Omental fat pad (tissue), 4 donors: ENCODE measurements at places on chromosomes 3 and 15. TPM values are rescaled to one million over a fixed set of nuclear protein-coding genes. Genes with fewer than 3 reads are reported as not detected.

The CCR2 gene
- 1.3 TPM for total RNA-seq

The KBTBD13 gene
- not detected for total RNA-seq

DNA sequence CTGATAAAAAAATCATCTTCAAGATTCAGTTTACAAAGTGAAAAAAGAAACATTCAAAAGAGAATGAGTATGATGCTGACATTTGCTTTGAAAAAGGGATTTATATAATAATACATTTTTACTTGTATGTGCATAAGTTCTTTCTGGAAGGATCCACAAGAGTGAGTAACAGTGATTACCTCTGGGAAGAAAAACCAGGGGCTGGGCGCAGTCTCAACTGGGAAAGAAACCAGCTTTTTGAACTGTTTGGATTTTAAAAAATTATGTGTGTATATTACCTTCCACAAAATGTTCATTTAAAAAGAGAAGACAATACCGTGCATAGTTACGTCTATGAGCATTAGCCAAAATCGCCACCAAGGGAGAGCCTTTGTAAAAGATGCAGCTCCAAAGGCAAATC lies 1.3 kb downstream of the CLEC3B start:
- DNase-seq: no peak

DNA sequence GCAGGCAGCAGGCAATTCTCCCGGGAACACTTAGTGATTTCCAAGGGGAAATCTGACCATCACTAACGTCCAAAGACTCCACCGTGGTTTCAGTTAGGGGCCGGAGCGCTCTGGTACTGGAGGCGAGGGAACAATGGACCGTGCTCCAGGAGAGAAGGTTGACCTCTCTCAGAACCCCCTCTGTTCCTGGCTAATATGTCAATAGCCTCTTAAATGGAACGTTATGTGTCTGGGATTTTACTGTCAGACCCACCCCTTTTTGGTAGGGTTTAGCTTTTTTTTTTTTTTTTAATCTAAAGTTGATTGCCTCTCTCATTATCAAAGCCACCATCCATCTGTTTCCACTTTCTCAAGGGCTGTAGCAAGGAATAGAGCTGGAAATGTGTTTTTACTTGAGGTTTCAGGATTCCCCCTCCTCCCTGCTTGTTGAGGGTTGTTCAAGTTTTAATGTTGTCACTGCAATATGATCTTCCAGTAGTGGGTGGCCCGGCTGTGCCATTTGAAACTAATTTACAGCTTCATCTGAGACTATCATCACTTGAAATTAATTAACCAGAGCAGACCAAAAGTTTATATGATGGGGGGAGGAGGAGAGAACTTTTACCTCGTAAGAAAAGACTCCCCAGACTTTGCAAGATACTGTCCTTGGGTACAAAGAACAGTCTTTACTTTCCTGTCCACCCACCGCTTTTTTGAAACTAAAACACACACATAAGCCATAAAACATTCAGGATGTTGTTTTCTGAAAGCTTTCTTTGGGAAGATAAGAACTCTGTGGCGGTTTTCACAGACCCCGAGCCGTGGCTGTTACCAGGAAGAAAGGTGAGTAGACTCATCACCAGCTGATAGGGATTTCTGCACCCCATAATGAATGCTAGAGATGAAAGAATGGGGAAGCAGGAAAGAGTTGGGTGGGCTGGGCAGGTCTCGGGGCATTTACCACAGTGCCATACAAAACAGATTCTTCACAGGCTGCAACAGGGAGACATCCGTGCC lies 187.8 kb downstream of the UACA start:
- no peak for DNase-seq

DNA sequence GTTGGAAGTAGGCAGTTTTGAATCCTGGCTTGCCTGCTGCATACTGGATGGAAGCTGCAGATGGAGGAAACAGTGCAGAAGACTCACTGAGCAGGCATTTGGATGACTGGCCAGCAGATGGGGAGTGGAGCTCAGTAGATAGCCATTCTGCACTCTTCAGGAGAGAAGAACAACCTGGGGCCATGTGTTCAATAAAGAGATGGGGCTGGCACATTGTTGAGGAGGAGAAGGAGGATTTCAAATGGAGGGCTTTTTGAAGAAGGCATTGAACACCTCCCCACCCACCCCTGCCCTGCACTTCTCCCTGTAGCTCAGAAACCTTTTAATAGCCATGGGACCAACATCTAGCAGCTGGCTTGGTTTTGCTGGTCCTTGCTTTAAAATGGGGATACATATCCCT lies 109.8 kb downstream of the CACNA1D start:
- DNase-seq: no peak

GRCh38 chr3:88150806-88151205 lies 1.0 kb downstream of the C3orf38 start:
- DNase-seq: no peak

DNA sequence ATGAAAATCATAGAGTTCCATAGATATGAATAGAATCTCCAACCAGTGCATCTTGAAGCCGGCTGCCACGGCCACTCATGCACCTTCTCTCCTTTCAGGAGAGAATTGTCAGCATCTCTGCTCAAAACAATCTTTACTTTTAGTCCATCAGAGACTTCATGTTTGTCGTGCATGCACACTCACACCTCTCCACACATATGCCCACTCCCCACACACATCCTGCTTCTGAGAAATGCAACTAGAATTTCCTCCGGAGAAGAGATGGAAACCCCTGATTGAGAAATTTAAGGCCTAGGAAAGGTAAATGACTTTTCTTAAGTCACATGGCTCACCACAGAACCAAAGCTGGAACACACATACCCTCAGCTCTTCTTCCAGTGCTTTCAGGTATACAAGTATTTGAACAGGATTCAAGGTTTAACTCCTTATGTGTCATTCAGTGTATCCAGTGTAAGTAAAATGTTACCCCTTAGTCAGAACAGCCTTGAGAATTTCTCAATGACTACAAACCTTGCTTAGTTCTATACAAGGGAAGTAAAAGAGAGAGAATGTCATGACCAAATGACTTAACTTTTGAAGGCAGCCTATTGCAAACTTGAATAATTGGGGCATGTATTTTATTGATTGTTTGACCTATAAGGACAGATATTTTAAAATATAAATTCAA lies 69.1 kb upstream of the TSEN2 start:
- no peak for DNase-seq

- no peak for DNase-seq
Measured at GRCh38 chr3:145650170-145650569, 510.8 kb downstream of the PLOD2 start.
